ENCODE measurements at places on chromosomes 2 and 18. TPM values are rescaled to one million over a fixed set of nuclear protein-coding genes. Genes with fewer than 3 reads are reported as not detected.

Gene IER3IP1
- total RNA-seq = 39.2 TPM

Gene CD8B
- not detected for total RNA-seq

Gene CPLX4
- not detected for total RNA-seq

Gene HAAO
- total RNA-seq = 0.53 TPM

Gene SLC23A3
- total RNA-seq = 1.6 TPM

Gene PAX3
- not detected for total RNA-seq

Gene TWIST2
- 17.8 TPM for total RNA-seq

Gene FAM237A
- not detected for total RNA-seq

Gene FTCDNL1
- total RNA-seq = 0.53 TPM

Gene TRIM43
- total RNA-seq = not detected

Gene ELOA2
- not detected for total RNA-seq

Gene G6PC2
- not detected for total RNA-seq

Gene TTN
- 5.6 TPM for total RNA-seq

Gene GEN1
- total RNA-seq = 10.1 TPM

Gene SKOR2
- not detected for total RNA-seq

Gene TBR1
- total RNA-seq = not detected

Gene MFSD6
- 12.2 TPM for total RNA-seq

Gene CYP26B1
- total RNA-seq = 0.25 TPM

Gene FOXD4L1
- total RNA-seq = 0.06 TPM

Gene SRD5A2
- not detected for total RNA-seq

Gene CHRNA1
- total RNA-seq = 0.13 TPM

Gene SDC1
- 5.3 TPM for total RNA-seq

Gene SLC4A3
- 0.40 TPM for total RNA-seq

Gene LYG2
- total RNA-seq = not detected

Gene STK17B
- total RNA-seq = 145 TPM

Gene STPG4
- 0.53 TPM for total RNA-seq

Gene HOXD9
- not detected for total RNA-seq

Gene SCN9A
- 0.40 TPM for total RNA-seq

Gene LIMS4
- 12.4 TPM for total RNA-seq

Gene LINC00305
- total RNA-seq = not detected

Gene HMSD
- total RNA-seq = not detected

Gene TUBA4B
- total RNA-seq = not detected

Gene TOGARAM2
- under 0.01 TPM for total RNA-seq

Gene SIX3
- total RNA-seq = not detected

Gene TLX2
- total RNA-seq = 0.06 TPM

Gene IL37
- total RNA-seq = not detected

Gene SERPINB12
- total RNA-seq = not detected

Gene UCN
- 0.50 TPM for total RNA-seq

Gene CD28
- under 0.01 TPM for total RNA-seq
